Psoas muscle (tissue), 8 donors: ENCODE measurements at places on chromosomes 7 and 10.

- DNase-seq, result no peak
Observed at GRCh38 chr7:156195276-156195675, 383.0 kb upstream of the SHH start.

GRCh38 chr7:37342176-37342687, 106.4 kb downstream of the ELMO1 start:
- DNase-seq, result no peak

DNA sequence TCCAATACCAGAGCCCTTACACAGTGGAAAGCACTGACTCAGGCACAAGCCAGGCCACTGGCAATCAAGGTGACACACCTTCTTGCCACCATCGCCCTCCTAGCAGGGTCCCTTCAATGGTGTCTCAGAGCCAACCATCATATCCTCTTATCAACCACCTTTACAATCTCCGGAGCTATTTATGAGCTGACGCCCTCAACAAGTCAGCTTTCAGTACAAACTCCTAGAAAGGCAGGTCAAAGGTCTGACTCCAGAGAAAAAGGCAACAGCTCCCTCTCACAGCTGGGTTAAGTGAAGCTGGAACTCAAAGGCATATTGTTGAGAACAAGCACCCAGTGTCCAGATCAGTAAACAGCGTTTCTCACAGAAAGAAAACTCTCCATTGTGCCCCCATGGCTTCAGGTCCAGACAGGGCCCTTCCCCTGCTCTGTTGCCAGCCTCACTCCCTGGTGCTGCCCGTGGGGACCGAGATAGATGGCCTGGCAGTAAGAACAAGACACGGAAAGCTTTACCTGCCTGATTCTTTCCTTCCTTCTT, 2.4 kb downstream of the ZNF3 start:
- no peak for DNase-seq

DNA sequence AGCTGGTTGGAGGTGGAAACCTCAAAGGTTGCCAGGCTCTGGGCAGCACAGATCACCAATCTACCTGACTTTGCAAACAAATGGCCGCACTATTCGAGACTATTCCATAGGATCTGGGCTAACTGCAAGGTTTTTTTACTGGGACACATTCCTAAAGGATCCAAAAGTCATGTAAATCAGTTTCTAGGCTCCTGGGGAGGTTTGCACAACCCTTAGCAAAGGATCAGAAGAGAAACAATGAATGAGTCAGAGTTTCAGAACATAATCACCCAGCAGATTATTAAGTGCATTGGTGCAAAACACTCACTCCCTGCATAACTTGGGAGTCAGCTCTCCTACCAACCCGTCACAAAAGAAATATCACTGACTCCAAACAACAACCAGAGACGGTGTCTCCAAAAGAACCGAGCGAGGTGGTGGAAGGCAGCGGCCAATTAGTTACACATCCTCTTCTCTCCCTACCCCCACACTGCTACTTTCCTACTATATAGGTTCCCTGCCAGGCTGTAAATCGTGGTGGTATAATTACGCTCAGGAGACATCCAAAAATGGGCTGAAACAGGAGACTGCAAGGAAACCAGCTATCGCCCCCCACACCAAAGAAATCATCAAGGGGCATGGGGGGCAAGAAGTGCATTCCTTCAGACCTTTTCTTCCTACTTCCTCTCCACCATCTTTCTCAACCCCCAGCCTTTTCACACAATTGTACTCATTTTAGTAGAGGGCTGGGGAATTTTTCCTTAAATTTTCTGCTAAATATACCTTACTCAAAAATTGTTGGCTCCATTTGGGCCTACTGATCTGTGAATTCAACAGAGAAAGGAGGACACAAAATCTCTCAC, 3.2 kb downstream of the UBE2H start:
- no peak for DNase-seq

DNA sequence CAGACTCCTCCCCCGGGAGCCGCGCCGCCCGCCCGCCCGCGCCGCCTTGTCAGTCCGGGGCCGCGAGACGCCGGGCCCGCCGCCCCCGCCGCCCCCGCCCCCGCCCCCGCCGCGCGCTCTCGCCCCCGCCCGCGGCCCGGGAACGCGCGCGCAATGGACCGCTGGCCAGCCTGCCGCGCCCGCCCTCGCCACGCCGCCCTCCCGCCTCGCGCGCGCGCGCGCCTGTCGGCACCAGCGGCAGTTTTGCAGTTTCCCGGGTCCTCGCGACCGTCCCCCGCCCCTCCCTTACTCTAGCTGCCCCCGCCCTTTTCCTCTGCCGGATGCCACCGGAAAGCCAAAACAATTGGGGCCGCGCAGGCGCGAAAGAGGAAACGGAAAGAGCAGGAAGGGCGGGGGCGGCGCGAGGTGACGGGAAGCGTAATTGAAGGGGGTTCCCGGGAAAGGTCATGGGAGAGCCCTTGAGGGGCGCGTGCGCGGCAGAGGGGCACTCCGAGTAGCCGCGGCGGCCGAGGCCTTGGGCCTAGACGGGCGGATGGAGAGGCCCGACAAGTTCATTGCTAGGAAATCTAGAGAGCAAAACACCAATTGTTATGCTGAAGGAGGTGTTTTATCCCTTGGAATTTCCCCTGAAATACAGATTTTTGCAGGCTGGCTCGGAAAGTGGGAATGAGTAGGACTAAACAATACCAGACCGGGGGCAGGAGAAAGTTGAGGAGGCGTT, 400 bp upstream of the KBTBD2 start:
- peak; percentile 99 for DNase-seq

DNA sequence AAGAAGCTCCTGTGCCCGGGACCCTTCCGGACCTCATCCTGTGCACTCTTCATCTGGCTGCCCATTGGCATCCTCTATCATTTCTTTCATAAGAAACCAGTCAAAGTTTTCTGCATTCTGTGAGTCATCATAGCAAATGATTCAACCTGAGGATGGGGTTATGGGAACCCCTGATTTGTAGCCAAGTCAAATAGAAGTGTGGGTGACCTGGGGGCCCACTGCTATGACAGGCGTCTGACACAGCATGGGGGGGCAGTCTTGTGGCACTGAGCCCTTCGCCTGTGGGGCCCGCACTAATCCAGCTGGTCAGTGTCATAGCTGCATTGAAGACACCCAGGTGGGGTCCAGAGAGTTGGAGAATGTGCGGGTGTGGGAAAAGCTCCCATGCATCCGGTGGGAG, 230.4 kb downstream of the USP6NL start:
- no peak for DNase-seq

GRCh38 chr10:55048830-55049498, 247.9 kb upstream of the PCDH15 start:
- DNase-seq, result no peak

DNA sequence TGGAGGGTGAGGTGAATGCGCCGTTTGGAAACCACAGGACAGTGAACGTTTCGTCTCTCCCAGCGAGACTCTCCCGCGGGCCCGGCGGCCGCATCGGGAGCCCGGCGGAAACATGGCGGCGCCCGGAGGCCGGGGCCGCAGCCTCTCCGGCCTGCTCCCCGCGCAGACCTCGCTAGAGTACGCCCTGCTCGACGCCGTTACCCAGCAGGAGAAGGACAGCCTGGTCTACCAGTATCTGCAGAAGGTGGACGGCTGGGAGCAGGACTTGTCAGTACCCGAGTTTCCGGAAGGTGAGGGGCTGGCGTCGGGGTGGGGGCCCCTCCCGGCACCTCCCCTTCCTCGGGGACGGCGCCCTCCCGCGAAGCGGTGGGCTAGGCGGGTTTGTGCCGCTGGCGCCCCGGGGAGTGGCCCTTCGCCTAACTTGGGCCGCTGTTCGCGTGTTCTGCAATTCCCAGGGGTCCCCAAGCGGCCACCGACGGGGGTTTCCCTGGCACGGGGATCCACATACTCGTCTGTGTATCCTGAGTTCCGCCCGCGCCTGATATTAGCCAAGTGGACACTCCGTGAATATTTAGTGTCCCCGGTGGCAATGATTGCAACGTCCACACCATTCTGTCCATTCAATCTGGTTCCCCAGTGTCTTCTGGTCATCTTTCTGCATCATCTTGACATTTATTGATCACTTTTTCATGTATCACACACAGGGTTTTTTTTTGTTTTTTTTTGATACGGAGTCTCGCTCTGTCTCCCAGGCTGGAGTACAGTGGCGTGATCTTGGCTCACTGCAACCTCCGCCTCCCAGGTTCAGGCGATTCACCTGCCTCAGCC, 514 bp downstream of the NHLRC2 start:
- peak; percentile 83 for DNase-seq

DNA sequence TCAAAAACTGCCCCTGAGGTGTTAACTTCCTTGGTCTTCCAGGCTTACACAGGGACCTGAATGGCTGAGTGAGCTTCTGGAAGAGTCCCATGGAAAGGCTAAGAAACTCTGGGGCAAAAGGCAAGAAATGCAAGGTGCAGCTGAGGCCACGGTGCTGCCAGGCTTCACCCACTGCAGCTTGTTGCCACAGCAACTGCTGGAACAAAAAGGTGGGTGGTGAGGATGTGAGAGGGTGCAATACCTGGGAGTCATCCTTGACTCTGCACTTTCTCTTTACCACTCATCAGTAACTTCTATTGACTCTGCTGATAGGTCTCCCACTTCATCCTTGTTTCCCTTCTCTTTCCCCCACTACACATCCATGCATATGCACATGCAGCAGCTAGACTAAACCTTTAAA, 258.6 kb downstream of the BMPER start:
- DNase-seq, result no peak

DNA sequence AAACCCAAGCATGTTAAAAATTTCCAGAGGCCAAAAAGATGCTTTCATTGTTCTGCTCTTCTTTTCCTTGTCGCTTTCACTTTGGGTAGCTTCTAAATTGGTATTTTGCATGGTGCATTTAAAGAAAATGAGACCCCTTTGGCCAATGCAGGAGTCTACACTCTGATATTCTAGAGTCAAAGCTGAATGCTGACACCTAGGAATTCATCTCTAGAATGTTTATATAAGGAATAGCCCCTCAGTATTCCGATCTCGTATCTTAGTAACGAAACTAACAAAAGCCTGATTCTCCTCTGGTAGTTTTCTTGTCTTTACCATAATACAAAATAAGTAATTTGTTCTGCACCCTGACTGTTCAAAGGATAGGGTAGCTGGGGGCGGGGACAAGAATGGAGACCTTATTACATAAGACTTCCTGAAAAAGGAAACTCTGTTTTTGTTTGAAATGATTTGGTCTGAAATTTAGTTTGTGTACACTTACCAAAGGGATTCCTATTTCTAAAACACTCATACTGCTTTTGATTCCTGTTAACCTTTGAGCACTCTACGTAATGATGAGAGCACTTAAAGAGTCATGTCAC, 17.1 kb downstream of the IKZF1 start:
- DNase-seq, result no peak

- DNase-seq, result no peak
Observed at GRCh38 chr7:9681284-9681683, 1247.9 kb downstream of the NXPH1 start.

GRCh38 chr7:117435475-117436043, 8.3 kb upstream of the ASZ1 start:
- no peak for DNase-seq

DNA sequence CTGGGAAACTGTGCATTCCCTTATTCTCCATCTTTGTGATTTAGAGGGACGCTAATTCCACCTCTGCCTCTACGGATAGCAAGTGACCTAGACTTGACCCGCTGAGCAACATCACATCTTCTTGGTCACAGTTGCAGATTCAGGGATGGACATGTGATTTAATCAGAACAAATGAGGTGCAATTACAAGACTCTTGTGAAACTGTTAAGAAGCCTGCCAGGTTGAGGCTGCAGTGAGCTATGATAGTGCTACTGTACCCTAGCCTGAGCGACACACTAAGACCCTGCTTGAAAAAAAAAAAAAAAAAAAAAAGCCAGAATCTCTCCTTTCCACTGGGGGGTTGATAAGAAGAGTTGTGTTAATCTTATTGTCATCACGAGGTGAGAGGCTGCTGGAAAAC, 14.4 kb downstream of the MPLKIP start:
- DNase-seq, result no peak

DNA sequence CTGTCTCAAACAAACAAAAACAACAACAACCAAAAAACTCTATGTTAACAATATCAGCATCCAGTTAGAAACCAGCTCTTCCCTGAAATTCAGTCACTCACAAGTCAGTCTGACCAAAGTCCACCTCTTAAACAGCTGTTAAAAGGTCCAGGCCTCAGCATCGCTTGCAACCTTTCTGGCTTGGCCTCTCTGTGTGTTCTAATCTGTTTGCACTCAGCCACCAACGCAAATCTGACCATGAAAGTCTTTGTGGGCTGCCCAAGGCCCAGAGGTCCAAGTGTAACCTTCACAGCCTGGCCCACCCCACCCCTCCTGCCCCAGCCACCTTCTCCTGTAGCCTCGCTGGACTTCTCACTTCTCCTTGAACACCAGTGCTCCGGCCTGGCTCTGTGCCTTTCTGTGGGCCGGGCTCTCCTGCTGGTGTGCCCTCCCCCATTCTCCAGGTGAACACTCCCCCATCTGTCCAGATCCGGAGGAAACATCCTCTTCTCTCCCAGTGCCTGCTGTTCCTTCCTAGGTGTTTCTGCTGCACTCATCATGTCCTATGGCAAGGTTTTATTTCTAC, 72.2 kb upstream of the EFCAB10 start:
- no peak for DNase-seq

DNA sequence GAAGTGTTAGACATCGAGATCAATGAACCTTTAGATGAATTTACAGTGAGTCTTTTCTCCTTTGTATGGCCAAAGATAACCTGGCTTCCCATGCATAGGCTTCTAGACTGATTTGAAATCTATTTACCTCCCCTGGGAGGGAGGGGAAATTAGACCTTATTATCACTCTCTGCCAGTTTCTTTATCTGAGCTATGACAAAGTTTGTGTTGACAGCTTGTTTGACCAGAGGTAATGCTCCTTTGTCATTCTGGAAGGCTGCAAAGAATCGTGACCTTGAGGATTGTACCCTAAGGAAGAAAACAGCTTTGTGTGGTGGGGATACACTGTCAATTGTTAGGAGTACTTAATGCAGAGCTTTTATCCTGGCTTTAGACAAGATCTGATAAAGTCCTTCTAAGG, 36.4 kb downstream of the RBM33 start:
- DNase-seq, result no peak

DNA sequence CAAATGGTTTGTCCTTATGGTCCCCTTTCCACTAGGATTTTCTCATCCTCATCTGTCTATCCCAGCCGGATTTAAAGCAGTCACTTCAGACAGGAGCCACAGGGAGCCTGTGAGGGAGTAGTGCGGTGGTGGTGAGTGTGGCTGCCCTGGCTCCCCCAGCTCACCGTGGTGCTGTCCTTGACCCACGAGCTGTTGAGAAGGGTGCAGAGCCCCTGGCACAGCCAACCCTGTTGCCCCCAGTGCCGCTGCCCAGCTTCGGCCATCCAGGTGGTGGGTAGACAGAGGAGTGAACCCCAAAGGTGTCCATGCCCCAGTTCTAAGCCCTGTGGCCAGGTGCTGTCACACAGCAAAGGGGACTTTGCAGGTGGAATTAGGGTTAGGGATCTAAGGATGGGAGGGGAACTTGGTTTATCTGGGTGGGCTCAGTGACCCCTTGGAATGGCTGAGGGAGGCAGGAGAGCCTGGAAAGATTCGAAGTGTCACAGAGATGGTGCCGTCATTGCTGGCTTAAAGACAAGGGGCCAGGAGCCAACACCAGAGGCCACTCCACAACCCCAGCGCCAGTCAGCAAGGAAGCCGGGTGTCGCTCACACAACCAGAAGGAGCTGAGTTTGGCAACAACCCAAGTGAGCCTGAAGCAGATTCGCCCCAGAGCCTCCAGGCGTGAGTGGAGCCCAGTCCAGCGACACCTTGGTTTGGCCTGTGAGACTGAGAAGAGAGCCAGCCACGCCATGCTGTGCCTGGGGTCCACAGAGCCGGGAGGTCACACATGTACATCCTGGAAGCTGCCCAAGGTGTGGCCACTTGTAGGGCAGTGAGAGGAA, 142.4 kb downstream of the ADCY1 start:
- DNase-seq, result no peak
